ENCODE measurements at places on chromosomes 13 and 19. TPM values are rescaled to one million over a fixed set of nuclear protein-coding genes. Genes with fewer than 3 reads are reported as not detected.

DGKH gene
- total RNA-seq = 4.5 TPM

ZNF681 gene
- total RNA-seq = not detected

SYCN gene
- total RNA-seq = not detected

SCGB2B2 gene
- total RNA-seq = not detected

SIGLEC7 gene
- total RNA-seq = not detected

SLAIN1 gene
- 0.69 TPM for total RNA-seq

CLEC17A gene
- not detected for total RNA-seq

SLC1A6 gene
- not detected for total RNA-seq

GNG7 gene
- not detected for total RNA-seq

FAM124A gene
- 2.6 TPM for total RNA-seq

FUT3 gene
- not detected for total RNA-seq

CCDC169 gene
- total RNA-seq = 0.46 TPM

CKM gene
- not detected for total RNA-seq

MIA gene
- total RNA-seq = not detected

UBL5 gene
- 447 TPM for total RNA-seq

TNNI3 gene
- total RNA-seq = 7.7 TPM

SCEL gene
- total RNA-seq = 0.79 TPM

IL17D gene
- 1.0 TPM for total RNA-seq

SOX1 gene
- total RNA-seq = not detected

SIGLEC8 gene
- total RNA-seq = not detected

All from A549 treated with CpdA at 1 μM for 4 hours (cell line).